ENCODE measurements at places on chromosomes 11 and 22.

DNA sequence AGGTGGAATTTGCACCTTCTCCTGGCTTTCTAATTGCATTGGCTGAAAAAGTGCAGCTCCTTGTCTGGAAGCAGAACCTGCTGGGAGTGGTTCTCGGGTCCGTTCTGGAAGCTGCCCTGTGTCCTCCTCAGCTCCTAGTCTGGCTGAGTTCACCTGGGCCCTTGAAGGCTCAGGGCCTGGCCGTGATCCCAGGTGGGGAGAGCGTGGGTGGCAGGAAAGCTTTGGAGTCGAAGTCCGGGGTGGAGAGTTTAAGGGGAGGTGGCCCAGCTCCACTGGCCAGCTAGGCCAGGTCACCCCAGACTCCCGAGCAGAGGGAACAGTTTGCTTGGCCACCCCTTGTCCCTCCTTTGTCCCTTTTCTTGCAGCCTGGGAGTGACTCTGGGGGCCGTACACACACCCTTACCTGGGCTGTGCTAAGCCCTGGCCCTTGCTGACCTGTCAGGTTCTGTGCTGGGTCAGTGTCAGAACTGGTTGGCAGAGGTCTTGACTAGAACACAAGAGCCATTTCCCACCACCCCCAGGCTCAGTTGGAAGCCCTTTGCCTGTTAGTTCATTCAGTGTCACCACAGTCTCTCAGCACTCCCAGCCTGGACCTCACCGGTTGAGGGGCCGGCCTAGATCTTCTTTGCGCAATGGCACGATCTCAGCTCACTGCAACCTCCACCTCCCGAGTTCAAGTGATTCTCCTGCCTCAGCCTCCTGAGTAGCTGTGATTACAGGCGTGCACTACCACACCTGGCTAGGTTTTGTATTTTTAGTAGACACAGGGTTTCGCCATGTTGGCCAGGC lies 37.3 kb downstream of the LRP5 start:
- no peak for DNase-seq

DNA sequence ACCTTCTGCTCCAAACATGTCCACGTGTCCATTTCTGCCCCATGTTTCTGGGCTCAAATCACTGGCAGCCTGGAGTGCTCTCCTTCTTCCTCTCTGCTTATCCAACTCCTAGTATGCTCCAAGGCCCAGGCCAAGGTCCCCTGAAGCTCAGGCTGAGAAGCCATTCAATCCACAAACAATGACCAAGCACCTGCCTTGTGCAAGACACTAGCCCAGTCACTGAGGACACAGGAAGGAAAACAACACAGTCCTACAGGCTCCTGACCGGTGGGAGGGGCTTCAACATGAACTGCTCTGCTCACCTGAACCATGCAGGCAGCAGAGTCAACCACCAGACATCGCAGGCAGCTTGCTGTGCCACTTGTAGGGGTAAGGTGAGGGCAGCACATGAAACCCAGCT lies 93.6 kb downstream of the RPL27A start:
- no peak for DNase-seq

DNA sequence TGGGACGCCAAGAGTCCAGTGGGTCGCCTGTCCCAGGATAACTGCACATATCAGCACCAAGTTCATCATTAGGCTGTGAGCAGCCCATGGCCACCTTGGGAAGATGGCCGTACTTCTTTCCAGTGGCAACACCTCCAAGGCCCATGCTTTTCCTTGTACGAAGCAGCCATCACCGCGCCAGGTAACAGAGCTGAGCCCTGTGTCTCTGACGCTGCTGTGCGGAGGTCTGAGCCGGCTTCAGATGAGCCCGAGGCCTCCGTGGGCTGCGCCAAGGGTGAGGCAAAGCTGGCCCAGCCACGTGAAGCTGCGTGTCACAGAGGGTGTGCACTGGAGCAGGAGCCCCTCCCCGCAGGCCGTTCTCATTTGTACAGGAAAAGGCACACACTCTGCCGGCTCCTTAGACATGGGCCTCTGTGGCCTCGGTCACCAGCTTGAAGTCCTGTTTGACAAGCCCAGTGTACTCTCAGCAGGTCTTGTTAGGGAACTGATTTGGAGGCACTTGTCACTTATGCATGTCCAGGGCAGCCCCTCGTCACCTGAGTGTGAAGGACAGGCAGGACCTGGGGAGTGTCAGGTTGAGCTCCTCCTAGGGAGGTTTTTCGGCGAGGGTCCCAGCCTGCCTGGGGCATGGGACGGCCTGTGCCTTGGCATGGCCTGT lies 401.5 kb downstream of the TBC1D22A start:
- DNase-seq = no peak

DNA sequence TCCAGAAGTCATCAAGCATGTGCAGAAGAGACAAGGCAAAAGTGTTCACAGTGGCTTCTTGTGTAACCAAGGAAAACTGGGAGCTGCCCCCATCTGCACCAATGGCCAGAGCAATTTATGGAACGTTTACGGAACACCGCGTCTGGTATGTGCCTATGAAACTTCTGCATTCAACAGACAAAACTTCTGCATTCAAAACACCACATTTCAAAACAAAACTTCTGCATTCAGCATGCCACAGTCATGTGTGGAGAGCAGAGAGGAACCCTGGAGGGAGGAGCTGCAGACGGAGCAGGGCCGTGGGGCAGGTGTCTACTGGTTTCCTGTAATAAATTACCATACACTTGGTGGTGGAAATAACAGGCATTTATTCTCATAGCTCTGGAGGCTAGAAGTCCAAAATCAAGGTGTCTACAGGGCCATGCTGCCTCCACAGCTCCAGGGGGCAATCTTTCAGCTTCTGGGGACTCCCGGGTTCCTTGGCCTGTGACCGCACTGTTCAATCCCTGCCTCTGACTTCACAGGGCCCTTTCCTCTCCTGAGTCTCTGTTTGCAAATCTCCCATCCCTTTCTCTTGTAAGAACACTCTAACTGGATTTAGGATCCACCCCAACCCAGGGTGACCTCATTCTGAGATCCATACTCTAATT lies 32.2 kb downstream of the RPL3 start:
- no peak for DNase-seq

GRCh38 chr11:96256215-96257011 lies 86.6 kb downstream of the MAML2 start:
- DNase-seq = no peak

DNA sequence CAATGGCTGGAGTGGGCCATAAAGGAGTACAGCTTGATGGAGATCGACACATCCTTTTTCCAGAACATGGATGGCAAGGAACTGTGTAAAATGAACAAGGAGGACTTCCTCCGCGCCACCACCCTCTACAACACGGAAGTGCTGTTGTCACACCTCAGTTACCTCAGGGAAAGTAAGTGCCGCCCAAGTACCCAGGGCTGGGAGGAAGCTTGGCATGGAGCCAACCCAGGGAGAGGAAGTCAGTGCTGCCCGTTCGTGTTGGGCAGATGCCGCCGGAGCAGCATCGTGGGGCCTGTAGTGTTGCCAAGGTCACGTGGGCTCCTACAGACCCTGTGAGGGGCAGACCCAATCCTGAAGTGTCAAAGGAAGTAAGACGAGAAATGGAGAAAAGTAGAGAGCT lies 78.9 kb downstream of the FLI1 start:
- DNase-seq = no peak

Measured in stimulated activated CD4-positive, alpha-beta T cell treated with anti-CD3 and anti-CD28 coated beads, Interleukin-15, amount 100 ng/mL, for 48 hours (primary cell).